ENCODE measurements at places on chromosomes 5 and 9. TPM values are rescaled to one million over a fixed set of nuclear protein-coding genes. Genes with fewer than 3 reads are reported as not detected.

The ARSB gene
- 24.8 TPM for total RNA-seq

The OBP2B gene
- total RNA-seq: not detected

The VPS13A gene
- total RNA-seq: 29.8 TPM

The F2RL2 gene
- total RNA-seq: 10.2 TPM

The SPINK13 gene
- total RNA-seq: not detected

The ZDHHC11 gene
- total RNA-seq: 2.1 TPM

The TIGD6 gene
- 4.1 TPM for total RNA-seq

Data from endothelial cell of umbilical vein (primary cell).